C1 segment of cervical spinal cord (tissue), 14 donors: ENCODE measurements at places on chromosomes 7 and 10.

DNA sequence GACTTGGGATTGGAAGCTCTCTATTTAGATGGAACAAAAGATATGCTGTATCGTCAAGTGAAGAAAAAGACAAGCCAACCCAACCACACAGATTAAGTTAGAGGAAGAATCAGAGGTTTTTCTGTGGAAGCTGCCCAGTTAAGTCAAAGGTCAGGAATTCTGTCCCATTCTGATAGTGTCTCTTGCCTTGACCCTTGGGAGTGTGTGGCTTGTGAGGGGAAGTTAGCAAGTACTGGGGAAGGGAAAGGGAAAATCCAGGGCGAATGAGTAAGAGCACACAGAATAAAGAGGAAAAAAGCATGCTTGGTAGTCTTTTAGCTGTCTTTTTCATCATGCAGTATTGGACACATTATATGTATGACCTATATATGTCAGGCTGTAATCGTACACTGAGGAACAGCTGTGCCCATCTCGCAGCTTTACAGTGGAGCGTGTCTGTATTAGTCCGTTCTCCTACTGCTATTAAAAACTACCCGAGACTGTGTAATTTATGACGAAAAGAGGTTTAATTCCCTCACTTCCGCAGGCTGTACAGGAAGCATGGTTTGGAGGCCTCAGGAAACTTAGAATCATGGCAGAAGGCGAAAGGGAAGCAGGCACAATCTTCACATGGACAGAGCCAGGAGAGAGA, 197.2 kb downstream of the GALNT17 start:
- DNase-seq: no peak

DNA sequence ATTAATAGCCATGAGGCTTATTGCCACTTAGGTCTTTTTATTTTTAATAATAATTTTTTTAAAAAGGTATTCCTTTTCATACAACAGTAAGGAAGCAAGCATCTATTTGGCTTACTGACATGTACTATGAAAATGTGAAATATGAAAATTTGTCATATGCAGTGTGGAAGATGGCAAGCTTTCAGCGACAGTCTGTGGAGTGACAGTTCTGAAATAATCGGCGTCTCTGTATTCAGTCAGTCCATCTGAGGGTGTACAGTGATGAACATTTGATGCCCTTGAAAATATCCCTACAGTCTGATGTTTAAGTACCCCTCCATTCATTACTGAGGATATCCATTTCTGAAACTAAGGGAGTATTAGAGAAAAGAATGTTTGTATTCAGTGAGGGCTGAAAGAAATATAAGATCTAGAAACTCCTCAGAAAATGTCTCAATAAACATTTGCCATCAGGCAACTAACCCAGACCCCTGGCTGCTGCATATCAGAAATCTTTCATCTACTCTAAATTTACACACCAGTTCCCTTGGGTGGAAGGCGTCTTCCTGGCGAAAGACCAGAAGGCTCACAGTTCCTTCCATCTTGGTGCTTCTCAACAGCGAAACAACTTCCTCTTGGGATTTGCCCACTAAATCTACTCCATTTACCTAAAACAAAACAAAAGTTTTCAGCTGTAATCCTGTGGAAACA, 440.6 kb downstream of the PARD3 start:
- no peak for DNase-seq

DNA sequence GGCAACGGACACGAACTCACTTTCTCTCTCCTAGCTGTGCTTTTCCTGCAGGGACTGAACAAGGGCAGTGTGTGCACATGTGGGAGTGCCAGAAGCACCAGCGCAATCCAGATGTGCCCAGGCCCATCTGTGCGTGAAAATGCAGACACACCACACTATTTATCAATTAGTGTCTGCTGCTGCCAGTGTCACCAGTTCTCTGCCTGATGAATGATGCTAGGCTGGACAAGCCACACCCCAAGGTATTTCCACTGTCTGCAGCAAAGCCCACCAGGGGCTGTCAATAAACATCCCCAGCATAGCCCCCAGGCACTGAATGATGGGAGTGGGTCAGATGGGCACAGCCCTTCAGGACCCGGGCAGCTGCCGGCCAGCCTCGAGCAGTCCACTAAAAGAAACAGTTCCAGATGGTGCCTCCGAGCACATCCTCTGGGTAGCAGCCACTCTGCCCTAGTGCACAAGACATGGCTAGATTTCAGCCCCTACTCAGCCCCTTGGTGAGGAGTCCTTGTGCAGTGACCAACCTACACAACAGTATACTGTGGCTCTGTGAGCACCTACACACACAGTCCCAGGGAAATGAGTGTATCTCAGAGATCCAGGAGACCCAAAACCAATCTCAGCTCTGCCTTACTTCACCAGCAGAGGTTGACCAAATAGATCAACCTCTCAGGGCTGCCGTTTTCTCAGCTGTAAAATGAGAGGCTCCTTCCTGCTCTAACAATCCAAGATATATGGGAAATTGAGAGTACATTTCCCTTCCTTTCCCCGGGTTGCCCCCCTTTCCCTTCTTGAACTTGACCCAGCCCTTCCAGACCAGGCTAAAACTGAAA, 314.7 kb downstream of the PLXNA4 start:
- DNase-seq: no peak

- no peak for DNase-seq
These were observed 20.7 kb downstream of the MDFIC start for GRCh38 chr7:114942446-114943175.

DNA sequence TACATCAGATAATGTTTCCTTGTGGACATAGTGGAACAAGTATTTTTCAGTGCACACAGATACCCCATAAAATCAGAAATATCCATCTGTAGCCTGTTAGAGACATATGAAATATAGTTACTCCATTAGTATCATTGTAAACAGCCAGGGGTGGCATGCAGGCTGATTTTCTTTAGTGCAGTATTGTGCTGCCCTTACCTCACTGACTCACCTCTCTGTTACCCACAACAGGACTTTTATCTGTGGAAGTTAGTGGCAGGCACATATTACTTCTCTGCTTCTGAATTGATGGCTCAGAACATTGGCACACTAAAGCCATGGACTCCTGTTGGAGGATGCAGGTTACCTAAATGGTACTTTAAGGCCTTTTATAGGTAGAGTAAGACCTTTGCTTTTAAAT, 70.0 kb downstream of the SLC25A40 start:
- DNase-seq: no peak

GRCh38 chr7:28748933-28749584, 209.1 kb downstream of the TRIL start:
- no peak for DNase-seq

DNA sequence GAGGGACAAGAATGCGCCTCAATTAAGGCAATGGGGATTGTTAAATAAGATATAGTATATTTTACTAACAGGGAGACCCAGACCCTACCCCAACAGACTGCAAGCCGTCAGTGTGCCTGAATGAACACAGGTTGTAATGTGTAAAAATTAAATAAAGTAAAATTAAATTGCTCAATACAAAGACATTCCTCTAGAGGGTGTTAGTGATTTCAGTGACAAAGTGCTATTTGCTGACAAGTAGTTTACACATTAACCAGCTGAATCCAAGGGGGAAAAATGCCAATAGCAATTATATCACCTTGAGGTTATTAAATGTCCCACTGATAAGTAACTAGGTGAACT, 110.5 kb downstream of the EBF3 start:
- DNase-seq: no peak

GRCh38 chr7:81030472-81030871, 111.6 kb upstream of the SEMA3C start:
- no peak for DNase-seq
